ENCODE measurements at places on chromosomes 13 and 19.

GRCh38 chr13:39432196-39432595 is 170.8 kb downstream of the LHFPL6 start:
- no peak for DNase-seq

DNA sequence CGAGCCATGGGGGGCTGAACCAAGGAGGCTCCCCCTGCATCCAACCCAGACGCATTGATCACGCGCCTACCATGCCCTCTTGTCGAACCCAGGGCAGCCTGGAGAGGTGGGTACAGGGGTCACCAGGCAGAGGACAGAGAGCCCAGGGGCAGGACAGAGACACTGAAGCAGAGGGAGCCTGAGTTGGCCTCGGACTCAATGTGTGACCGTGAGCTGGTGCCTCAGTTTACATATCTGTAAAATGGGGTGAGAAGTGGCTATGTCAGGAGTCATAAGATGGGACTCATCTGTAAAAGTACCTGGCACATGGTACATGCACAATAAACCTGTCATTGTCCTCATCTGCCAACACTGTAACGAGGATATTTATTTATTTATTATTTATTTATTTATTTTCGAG is 24.1 kb upstream of the NFIC start:
- DNase-seq: no peak

- DNase-seq: no peak
Observed at GRCh38 chr19:28881616-28882015, 331.3 kb downstream of the UQCRFS1 start.

DNA sequence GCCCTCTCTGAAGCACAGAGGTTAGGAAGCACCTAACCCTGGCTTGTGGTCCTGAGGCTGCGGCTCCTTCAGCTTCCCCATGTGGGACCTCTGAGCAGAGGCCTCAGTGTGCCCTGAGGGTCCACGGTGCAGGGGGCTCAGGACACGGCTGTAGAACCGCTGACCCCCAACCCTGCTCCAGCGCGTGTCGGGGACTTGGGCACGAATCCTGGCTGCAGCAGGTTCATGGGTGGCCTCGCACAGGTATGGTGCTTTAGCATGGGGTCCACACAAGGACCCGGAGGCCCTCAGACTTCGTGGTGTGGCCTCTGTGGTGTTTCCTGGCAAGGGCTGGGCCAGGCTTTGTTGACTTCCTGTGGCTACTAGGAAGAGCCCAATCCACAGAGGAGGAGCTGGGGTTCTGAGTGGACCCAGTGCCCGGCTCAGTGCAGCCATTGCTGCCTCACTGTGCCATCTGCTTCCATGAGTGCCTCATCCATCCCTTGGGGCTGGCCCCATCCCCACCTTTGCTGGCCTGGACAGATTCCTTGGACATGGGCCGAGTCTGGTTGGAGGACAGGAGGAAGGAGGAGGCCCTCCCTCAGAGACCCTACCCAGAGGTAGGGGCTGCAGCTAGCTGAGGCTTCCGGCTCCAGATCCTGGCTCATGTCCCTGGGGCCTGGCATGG is 24.5 kb downstream of the ZBTB7A start:
- DNase-seq: no peak

DNA sequence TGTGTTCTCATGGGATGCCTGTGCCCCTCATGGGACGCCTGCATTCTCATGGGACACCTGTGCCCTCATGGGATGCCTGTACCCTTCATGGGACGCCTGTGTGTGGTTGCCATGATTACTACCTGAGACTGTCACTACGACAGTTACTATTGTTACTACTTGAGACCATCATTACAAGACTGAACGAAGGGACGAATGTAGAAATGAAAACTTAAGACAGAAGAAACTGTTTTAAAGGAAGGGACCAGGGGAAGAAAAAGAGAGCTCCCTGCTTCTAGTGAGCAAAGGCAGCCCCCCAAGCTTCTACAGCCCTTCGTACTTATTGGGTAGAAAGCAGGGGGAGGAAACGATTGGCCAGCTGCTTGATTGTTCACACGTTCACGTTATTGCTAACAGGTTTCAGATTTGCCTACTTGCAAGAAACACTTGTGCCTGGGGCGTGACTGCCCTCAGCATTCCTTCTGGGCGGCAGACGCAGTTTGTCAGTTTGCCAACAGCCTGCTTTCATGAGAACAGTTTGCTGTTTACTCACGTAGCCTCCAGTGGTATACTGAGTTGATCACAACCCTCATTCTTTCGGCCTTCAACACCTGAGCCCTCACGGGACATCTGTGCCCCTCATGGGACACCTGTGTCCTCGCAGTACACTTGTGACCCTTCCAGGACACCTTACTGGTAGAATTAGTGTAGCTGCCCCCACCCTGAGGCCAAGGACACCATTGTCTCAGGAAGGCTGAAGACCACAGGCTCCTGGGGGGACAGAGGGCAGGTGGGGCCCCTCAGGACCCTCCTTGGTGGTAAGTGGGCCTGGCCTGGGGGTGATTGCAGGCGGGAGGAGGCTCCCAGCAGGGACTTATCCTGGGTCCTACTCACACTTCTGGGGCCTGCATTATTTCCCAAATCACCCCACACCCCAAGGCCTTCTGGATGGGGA is 2.5 kb upstream of the S1PR4 start:
- DNase-seq: peak; percentile 91

- DNase-seq: no peak
Observed at GRCh38 chr19:35031072-35031881, 1.0 kb downstream of the SCN1B start.

DNA sequence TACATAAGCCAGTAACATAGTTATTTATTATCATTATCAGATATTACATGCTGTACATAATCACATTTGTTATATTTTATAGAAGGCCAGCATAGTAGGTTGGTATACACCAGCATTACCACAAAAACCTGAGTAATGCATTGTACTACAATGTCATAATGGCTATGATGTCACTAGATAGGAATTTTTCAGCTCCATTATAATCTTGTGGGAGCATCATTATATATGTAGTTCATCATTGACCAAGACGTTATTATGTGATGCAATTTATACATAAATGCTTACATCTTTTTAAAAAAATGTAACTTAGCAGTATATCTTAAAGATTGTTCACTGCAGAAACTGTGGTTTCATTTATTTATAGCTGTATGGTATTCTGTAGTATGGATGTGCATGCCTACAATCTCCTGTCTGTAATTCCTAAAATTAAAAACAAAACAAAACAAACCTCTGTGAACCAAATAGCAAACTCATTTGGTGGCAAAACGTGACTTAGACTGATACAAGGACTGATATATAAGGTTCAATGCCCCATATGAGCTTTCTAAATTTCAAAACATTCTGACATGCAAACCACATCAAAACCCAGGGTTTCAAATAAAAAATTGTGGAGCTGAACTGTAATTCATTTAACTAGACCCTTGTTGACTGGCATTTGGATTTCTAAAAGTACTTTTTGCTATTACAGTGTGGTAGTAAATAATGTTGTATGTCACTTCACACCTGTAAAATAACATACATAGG is 250.9 kb downstream of the DLEU7 start:
- no peak for DNase-seq

GRCh38 chr13:112575675-112576074 is 12.3 kb downstream of the TUBGCP3 start:
- no peak for DNase-seq

DNA sequence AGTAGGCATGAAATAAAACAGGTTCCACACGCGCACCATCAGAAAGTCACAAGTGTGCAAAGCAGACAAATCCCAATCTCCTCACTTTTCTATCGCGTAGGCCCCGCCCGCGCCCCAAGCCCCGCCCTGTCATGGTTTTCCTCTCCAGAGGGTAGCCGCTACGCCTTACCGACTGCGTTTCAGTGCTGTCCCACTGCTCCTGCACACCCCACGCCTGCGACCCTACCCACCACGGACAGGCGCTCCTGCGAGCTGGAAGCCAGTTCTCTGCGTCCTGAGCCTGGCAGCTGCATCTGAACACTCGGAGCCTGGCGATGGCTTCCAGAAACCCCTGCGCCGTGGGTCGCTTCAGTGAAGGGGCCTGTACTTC is 379 bp upstream of the ZNF470 start:
- no peak for DNase-seq
